ENCODE measurements at places on chromosomes 5 and 9.

DNA sequence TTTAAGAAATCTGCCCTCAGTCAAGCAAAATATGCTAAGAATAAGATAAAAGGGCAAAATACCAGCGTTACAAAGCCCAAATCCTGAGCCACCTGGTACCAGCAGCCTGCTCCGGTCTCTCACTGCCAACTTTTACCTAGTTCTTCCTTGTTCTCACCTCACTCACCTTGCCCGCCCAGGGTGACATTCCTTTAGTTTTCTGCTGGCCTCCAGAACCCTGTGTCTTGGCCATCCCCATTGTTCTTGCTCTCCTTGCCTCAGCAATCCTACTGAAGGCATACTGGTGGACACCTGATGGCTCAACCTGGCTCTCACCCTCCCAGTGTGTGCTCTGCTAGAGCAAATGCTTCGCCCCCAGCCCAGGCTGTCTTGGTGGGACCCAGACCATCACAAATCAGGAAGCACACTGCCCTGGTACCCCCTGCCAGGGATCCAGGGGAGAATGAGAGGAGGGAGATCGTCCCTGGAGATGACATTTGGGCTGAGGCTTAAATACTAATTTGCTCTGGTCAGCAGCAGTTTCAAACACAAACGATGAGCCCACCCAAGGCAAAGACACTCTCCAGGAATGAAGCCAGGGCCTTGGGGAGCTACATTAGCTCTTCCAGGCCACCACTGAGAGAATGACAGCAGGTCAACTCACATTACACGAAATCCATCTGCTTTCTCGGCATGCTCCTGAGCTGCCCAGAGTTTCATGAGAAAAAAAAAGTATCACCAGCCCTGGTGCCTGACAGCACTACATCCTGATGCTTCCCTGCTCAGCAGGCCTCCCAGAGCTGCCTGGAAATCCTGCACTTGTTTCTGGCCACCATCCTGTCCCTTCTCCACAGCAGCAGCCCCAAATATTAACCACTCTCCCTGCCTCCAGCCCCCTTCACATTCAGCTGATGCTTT, 12.2 kb upstream of the SEPTIN8 start:
- peak; percentile 22 for DNase-seq

DNA sequence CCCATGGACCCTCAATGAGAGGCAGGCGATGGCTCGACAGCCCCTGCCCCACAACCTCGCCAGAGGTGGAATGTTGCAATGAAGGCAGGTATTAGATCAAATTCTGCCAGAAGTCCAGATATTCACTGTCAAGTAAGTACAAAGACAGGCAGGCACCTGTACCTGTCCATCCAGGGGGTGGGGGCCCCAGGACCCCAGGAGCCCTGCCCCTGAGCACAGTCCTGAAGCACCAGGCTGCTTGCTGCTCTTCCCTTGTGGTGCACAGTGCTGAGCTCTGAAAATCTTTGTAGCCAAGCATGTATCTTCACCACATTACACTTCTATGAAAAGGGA, 26.2 kb upstream of the HMCN2 start:
- no peak for DNase-seq

GRCh38 chr5:169393907-169394306, 93.0 kb upstream of the SLIT3 start:
- DNase-seq: no peak

GRCh38 chr9:91163444-91163772, 198.3 kb downstream of the AUH start:
- no peak for DNase-seq

- no peak for DNase-seq
These were observed 87.1 kb downstream of the OSMR start for GRCh38 chr5:38932854-38933408.

DNA sequence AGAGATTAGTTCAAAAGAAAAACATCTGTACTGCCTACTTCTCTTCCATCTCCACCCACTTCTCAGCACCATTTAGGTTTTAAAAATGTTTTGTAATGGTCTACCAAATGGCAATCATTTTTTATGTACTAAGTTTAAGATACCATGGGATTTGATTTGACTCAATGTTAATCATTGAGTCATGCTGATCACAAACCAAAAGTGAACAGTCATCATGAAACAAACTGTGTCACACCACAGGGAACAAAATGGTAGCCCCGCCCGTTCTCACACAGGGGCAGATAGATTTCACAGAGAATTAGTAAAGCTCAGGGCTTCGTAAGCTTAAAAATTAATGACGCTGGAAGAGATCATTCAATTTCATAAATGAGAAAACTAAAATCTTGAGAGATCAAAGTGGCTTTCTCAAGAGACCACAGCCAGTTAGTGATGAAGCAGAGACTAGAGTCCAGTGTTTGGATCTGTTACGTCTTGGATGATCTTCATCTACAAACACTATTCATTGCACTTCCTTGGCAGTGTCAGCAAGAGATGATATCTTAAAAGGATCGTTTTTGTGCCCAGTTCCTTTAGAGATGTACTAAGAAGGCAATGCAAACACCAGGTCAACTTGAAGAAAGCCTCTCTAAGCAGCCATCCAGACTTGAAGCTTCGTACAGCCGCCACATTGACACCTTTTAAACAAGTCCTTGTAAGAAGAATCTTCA, 33.9 kb upstream of the TRIO start:
- DNase-seq: no peak

DNA sequence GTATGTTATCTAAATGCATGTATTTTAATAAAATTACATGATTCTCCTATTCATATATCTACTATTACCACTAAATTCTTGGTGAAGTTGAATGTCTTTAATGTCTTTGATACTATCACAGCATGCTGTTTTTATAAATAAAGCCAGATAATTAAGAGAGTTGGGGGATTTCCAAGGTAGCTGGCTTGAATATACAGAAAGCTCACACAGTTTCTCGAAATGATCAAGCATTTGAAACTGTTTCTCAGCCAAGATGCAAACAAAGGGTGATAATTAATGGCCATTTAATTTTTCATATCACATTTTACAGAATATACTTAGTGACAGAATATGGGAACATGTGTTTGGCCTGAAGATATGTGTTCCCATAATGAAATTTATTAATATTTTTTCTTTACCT, 145.6 kb upstream of the CDH12 start:
- DNase-seq: no peak

- no peak for DNase-seq
These were observed 417.5 kb upstream of the MEF2C start for GRCh38 chr5:89300426-89300970.

- DNase-seq: no peak
These were observed 3.8 kb downstream of the PCDH1 start for GRCh38 chr5:141874262-141874964.

GRCh38 chr5:169551146-169551545, 32.4 kb upstream of the SPDL1 start:
- DNase-seq: no peak

GRCh38 chr5:37876943-37877342, 37.1 kb upstream of the GDNF start:
- DNase-seq: no peak

DNA sequence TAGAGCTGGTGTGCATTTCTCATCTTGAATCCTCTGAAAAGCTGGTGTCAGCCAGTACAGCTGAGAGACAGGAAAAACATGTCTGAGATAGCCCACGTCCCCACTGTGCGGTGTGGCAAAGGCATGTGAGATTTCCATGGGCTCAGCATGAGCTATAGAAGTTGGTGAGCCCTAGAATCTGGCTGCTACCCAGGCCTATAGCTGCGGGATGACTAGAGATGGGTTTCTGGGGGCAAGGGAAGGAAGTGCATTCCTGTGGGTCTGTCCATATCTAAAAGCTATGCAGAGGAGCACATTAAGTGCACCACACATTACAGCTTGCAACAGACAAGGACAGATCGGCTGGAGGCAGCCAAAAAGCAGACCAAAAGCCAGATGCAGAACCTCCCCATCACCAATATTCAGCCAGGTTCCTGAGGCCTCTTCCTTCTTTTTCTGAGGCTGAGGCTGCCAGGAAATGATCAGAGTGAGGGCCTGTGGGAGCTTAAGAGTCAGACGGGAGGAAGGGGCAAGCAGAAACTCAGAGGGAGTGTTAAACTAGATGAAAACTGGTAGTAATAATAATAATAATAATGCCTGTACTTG, 55.8 kb upstream of the RANBP3L start:
- DNase-seq: no peak

DNA sequence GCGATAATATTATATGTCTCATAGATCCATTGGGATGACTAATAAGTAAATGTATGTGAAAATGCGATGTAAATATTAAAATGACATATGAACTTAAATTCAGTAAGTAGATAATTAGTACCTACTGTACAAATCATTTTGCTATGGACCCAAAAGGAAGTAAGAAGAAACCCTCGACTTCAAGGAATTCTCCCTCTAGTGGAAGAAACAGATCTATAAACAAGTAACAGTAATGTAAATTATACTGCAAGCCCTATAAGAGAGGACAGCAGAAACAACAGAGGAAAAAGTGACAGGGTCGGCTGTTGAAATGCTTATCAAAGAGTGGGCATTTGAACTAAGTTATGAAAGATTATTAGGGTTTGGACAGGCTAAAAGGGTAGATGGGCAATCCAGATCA, 320.3 kb downstream of the DMAC1 start:
- DNase-seq: no peak

- no peak for DNase-seq
These were observed 155.0 kb upstream of the CLINT1 start for GRCh38 chr5:158013939-158014338.

GRCh38 chr9:131259432-131259898, 16.8 kb downstream of the FAM78A start:
- DNase-seq: no peak

DNA sequence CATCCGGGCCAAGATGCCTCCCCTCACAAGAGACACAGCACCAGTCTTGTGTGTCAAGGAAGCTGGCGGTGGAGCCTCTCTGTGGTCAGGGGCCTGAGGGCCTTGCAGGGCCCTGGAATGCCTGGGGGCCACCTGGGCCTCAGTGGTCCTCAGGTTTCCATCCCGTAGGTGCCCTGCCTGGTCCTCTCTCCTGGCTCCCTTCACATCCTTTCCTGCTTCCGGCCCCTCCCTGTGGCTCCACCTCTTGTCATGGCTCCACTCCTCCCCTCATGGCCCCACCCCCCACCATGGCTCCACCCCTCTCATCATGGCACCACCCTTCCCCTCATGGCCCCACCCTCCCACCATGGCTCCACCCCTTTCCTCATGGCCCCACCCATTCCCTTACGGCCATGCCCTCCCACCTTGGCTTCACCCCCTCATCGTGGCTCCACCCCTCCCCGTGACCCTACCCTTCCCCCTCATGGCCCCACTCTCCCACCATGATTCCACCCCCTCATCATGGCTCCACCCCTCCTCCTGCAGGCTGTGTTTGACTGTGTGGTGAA, 175.8 kb downstream of the CACNA1B start:
- no peak for DNase-seq

DNA sequence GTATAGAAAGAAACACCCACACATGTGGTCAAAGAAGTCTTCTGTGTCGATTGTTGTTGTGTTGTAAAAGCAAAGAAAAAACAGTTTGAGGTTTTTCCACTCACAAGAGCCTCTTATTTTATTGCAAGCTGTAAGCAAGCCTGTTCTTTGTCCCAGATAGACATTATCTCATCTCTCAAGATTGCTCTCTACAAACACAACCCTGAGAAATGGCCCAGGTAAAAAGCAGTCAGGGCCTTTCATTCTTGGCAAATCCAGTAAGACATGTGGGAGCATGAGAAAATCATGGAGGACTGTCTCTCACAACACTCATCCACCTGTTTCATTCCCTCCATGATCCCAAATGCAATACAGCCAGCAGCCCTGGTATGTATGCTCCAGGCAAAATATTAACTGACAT, 286.6 kb upstream of the POU5F2 start:
- DNase-seq: no peak

GRCh38 chr5:6376974-6377520, 1.3 kb downstream of the MED10 start:
- DNase-seq: no peak

GRCh38 chr5:142823126-142823525, 52.9 kb downstream of the ARHGAP26 start:
- DNase-seq: no peak

DNA sequence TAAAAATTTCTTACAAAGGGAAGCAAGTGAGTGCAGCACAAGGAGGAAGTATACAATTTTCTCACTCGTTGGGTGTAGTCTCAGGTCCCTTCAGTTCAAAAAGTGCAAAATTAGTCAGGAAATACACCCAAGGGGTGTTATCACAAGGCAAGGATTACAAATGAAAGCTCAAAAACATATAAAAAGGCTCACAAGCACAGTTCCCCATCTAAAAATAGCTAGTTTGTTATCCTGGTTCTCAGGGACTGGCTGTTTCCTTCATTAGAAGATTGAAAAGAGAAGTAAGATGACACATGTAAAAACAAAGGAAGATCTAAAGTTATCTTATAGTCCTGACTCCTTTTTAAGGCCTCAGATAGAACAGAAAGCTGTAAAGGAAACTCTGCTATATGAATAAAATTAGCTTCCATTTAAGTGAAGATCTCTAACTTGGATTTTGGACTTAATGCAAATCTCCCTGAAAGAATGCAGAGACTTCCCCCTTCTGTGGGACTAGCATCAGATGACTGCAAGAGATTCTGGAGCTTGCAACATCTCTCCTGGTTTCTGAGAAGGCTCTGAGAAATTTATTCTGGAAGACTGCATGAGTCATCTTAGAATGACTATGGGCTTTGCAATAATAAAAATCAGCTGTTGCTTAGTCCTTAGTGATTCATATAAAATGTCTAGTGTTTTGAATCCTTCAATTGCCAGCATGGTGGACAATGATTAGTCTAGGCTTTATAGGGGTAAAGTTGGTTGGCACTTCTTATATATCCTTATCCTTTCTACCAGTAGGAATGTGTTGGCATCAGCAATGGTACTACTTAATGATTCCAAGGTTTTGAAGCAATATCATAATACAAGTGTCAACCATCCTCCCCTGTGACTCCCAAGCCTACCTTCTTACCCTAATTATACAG, 25.4 kb downstream of the DAB2 start:
- DNase-seq: no peak

- no peak for DNase-seq
These were observed 199.5 kb upstream of the PUM3 start for GRCh38 chr9:3043369-3043768.

GRCh38 chr5:158324236-158324635, 465.3 kb upstream of the CLINT1 start:
- peak; percentile 71 for DNase-seq

- DNase-seq: no peak
These were observed 22.6 kb downstream of the PLAC8L1 start for GRCh38 chr5:146082798-146083197.

DNA sequence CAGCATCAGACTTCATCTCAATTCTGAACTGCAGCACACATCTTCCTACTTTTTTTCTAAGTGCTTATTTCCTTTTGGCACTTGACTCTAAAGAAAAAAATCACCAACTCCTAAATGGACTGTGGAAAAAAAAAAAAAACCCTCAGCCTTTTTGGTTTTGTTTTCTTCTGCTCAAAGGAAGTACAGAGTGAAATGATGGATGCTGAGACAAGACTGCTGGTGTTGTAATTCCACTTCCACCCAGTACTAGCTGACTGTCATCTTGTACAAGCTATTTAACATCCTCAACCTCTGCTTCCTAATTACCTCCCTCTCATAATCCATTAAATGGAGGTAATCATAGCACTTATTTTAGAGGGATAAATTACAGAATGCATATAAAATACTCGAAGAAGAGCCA, 171.5 kb upstream of the GNA14 start:
- DNase-seq: no peak

GRCh38 chr5:56456002-56456401, 222.9 kb upstream of the ANKRD55 start:
- no peak for DNase-seq
